Stimulated activated CD4-positive, alpha-beta T cell treated with anti-CD3 and anti-CD28 coated beads, Interleukin-1b, Interleukin-23, amount 100 ng/mL, for 1 hour (primary cell): ENCODE measurements at places on chromosomes 6 and 20.

DNA sequence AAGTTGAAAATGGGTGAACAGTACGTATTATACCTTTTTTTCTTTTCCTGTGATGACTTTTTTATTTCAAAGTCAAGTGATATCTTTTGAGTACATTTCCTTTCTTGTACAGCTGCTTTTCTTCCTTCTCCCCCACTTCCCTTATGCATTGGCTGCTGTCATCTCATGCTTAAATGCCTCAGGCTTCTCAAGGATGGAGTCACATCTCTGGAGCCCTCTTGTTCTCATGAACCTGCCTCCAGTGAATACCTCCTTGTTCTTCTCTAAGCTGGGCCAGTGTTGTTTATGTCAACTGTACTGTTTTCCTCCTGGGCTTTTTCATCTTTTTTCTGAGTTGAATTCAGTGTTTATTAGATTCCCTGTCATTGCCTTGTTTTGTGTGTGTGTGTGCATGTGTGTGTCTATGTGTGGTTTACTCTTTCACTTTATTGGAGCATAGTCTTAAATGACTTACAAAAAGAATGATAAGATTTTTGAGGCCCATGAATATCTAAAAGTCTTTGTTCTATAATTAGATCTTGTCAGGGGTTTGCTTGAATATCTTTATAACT, 23.6 kb downstream of the STXBP5 start:
- no peak for DNase-seq

GRCh38 chr6:131281471-131282270, 146.4 kb downstream of the AKAP7 start:
- peak; percentile 29 for DNase-seq

DNA sequence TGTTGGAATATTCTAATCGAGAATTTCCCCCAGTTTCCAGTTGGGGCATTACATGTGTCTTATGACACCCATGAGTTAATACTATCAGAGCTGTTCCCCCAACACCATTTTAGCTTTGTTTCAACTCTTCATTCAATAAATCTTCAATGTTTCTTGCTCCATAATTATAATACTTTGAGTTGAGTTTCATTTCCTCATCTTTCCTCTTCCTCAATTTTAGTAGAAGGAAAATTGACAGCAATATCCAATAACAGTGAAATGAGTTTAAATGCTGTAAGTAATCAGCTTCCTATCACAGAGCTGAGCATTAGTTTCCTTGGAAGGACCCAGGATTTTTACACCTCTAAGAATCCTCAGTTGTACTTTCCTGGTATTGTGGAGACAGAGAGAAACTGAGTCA, 1.0 kb upstream of the STMND1 start:
- no peak for DNase-seq

DNA sequence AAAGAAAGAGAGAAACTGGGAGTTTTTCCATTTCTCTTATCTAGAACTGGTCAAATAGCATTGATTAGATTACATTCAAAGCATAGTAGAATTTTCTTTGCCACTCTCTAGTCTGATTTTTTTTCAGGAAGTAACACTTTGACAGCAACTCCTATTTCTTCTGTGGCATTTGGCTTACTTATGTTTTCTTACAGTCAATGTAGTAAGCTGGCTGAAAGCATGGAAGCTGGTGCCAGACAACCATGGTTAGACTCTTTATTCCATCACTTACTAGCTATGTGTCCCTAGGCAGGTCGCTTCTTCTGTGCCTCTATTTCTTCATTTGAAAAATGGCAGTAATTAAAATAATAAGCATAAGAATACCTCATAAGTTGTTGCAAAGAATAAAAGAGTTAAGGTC, 54.2 kb upstream of the OPRM1 start:
- DNase-seq = no peak

DNA sequence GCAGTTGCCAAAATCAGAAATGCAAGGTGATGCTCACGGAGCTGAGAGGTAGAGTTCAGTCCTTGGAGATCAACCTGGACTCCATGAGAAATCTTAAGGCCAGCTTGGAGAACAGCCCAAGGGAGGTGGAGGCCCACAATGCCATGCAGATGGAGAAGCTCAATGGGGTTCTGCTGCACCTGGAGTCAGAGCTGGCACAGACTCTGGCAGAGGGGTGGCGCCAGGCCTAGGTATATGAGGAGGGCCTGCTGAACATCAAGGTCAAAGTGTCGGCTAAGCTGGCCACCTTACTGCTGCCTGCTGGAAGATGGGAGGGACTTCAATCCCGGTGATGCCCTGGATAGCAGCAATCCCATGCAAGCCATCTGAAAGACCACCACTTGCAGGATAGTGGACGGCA, 23.9 kb upstream of the FUT9 start:
- DNase-seq = no peak
